Effector memory CD4-positive, alpha-beta T cell (primary cell): ENCODE measurements at places on chromosomes 6 and 20.

GRCh38 chr6:154170106-154170505 lies 131.1 kb downstream of the OPRM1 start:
- no peak for DNase-seq

- no peak for DNase-seq
Observed at GRCh38 chr6:41191569-41191968, 9.4 kb downstream of the TREML2 start.

- no peak for DNase-seq
Observed at GRCh38 chr20:59242714-59243626, 57.4 kb upstream of the EDN3 start.

- no peak for DNase-seq
Observed at GRCh38 chr20:41551011-41551705, 67.0 kb downstream of the CHD6 start.

DNA sequence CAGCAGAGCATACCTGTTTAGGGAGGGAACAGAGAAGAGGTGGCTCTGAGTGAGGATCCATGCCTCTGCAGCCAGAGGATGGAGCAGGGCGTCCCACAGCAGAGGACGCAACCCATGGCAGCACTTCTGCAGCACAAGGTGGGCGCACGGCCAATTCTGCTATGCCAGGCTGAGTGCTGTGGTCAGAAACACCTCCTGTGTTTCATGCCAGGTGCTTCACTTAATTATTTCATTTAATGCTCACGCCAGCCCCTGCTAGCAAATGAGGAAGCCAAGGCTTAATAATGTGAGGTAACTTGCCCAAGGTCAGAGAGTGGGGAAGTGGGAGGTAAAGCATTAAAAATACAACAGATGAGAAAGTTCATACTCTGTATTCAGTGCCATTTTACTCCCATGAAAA lies 68.5 kb upstream of the PTGIS start:
- DNase-seq, result no peak

GRCh38 chr6:22828179-22829062 lies 259.1 kb downstream of the HDGFL1 start:
- DNase-seq, result no peak

DNA sequence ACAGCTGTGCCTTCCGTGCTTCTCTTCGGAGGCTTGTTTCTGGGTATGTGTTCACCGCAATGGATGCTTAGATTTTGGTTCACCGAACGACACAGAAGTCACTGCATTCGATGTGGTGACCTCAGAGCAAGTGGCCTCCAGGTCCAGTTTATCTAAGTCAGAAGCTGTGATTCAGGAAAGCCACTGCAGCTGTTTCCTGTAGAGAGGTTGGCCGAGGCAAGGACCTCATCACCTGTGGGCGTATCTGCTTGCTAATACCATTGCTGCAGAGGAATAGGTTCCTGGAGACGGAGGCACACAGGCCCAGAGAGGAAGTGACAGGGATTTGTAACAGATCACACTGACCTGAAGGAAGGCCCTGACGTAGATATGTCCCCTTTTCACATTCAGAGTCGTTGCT lies 82.7 kb downstream of the FARS2 start:
- DNase-seq, result no peak

- DNase-seq, result no peak
Observed at GRCh38 chr6:79801362-79801761, 146.0 kb downstream of the ELOVL4 start.

DNA sequence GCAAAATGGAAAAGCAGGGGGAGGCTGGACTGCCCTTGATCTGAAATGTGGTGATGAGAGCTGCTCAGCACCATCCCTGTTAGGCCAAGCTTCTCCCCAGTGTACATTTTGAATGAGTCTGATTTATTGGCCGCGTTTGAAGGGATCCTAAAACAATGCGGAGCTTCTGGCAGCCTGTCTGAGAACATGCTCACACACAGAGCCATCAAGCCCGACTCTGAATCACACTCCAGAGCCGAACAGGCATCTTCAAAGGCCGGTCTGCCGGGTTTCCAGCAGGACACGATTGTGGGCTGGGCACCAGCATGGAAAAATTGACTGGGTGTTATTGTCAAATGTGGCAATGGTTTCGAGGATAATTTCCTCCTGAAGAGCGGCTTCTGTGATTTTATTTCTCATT lies 235.9 kb downstream of the TFAP2C start:
- no peak for DNase-seq

DNA sequence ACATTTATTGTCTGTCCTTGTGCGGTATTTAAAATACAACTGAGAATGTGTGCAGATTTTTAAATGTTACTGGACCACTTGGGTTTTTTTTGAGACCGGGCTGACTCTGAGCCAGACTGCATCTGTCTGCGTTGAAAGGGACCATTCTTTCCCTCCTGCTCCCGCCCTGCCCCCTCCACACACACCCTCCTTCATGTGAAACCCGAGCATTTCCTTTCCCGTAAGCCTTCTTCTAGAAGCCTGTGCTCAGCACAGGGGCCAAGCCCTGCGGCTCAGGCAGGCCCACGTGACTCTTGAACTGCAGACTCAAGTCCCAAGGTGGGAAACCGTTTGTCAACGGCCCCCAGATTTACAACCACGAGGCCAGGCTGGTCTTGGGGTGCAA lies 82.7 kb upstream of the FOXC1 start:
- DNase-seq, result peak; percentile 9

DNA sequence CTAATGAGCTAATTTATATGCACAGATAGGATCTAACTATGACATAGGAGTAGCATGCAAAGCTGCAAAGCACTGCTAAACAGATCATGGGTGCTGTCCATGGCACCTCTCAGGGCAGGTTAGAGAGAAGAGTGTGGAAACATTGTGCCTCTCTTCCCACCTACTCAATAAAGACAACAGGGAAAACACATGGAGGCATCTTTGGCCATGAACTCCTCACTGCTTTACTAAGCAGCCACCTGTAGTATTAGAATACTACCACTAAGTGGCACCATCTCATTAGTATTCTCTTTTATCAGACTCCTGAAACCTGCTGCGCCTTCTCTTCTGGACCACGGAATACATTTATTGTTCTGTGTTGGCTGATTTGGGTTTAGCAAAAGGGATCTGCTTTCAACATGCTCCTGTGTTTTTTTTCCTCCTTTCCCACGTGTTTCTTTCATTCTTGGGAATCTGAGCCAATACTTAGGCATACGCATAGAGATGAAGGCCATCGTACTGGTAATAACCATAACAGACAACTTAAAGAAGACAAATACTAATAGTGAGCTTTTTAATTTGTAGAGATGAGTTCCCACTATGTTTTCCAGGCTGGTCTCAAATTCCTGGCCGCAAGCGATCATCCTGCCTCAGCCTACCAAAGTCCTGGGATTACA lies 9.4 kb upstream of the HDDC2 start:
- DNase-seq, result no peak

DNA sequence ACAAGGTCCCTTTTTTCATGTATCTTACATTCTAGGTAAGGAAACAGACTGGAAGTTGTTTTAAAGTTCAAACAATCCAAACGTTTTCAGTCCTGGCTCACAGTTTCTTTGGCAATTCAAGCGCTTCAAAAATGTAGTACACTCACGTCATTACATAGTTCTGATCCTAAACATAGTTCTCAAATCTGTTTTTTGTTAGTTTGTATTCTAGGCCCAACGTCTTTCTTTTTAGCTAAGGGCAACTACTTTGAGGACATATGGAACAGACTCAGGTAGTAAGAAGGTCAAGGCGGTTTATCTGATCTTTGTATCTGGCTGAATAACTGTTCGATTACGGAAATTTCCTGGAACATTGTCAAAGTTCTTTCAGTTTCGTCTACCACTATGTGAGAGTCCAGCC lies 36.9 kb upstream of the PLCB4 start:
- DNase-seq, result no peak

- DNase-seq, result no peak
Observed at GRCh38 chr6:112835078-112835477, 487.9 kb downstream of the RFPL4B start.

- no peak for DNase-seq
Observed at GRCh38 chr6:159880412-159880975, 10.3 kb upstream of the MAS1 start.

GRCh38 chr6:153129873-153130514 lies 1.1 kb downstream of the RGS17 start:
- no peak for DNase-seq

- peak; percentile 70 for DNase-seq
Observed at GRCh38 chr6:13711324-13711732, 307 bp downstream of the RANBP9 start.

DNA sequence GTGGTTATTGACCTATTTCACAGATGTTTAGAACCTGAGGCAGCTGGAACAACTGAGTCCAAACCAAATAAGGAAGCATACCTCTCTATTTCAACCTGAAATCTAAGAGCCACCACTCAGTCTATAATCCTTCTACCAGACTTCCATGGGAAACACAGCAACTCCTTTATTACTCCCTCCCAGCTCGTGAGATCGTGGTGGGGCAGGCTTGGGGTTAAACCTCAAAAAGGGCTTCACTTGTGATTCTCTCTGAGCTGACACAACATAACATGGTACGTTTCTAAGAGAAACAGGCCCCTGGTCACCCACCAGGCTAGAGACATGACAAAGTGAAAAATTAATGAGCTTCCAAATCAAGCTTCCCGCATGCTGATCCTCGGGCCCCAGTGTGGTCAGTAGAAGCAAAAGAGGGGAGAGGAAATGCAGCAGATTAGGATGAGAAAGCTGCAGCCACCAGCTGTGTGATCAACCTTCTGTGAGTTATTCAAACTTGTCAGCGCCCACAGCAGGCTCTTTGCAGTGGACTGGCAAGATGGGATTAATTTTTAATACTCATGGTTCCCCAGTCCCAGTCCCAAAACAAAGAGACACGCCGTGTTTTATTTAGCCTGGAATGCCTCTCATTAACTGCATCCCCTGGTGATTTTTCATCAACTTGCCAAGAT lies 9.3 kb downstream of the PKHD1 start:
- DNase-seq, result no peak

DNA sequence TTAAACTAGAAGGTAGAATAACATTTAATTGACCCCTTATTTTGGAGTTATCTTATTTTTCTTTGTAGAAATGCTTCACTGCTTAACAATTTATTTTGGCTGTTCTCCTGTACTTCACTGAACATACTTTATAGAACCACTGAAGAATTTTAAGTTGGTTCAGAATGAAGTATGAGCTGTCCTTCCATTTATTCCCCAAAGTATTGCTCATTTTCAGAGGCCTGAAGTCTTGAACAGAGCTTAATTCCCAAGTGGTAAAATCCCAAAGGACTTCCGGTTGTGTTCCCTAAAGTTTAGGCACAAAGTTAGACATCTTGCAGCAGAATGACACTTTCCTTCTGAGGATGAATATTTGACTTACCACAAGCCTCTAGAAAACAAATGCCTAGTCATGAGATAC lies 233.3 kb downstream of the TINAG start:
- no peak for DNase-seq

DNA sequence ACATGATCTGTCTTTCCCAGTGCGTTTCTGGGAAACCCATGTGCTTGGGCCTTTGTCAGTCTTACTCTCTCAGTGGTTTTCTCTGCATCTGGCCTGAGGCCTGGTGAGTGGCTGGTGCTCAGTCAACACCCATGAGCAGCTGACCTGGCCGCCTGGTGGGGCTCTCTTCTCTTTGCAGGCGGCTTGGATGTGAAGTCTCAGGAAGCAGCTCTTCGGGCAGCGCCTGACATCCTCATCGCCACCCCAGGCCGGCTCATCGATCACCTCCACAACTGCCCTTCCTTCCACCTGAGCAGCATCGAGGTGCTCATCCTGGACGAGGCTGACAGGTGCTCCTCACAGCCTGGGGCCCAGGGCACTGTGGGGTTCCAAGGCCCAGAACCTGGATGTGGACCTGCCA lies 10.8 kb downstream of the DDX27 start:
- no peak for DNase-seq

DNA sequence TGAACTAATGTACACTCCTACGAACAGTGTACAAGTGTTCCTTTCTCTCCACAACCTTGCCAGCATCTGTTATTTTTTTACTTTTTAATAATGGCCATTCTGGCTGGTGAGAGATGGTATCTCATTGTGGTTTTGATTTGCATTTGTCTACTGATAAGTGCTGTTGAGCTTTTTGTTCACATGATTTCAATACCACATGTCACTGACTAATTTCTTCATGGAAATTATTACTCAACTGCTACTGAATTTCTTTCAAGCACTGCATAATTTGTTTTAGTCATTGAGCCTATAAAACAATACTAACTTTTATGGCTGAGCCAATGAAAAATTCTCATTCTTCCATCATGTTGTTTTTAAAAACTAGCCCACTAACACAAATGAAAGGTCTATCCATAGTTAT lies 115.4 kb downstream of the FRK start:
- no peak for DNase-seq

DNA sequence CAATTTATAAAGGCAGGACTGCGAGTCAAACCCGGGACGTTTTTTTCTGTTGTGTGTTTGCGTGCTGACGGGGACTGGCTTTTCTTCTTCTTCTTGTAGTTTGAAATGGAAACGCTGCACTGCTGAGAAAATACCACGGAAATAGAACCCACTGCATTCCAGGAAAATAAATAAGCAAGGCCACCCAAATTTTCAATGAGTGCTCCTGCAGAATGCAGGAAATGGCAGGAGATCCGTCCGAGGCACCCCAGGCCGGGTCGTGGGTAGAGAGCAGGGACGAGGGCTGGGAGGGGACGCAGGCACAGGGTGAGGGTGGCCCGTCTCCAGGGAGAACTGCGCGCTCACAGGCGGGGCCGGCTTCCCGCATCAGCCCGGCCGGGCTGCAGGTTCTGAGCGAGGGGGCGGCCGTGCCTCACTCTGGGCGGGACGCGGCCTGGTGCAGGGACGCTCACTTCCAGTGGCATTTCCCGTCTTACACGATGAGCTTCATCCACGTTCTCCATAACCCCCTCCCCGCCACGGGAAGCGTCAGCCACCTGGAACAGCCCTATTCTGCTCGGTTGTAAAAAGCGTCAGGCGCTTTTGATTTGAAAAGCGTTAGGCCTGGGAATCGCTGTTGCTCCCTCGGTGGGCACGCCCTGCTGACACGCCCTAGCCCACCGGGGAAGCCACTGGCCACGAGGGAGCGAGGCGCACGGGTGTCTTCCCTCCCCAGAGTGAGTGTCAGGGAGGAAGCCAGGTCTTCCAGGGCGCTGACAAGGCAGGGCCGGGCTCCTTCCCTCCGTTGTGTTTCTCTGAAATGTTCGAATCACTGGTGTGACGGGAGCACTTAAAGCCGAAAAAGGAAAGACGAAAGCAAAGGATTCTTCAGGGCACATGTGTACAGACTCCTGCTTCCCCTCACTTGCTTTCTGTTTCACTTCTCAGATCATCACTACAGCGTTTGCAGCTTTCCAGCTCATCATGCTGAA lies 17.9 kb upstream of the EXOC2 start:
- peak; percentile 6 for DNase-seq

DNA sequence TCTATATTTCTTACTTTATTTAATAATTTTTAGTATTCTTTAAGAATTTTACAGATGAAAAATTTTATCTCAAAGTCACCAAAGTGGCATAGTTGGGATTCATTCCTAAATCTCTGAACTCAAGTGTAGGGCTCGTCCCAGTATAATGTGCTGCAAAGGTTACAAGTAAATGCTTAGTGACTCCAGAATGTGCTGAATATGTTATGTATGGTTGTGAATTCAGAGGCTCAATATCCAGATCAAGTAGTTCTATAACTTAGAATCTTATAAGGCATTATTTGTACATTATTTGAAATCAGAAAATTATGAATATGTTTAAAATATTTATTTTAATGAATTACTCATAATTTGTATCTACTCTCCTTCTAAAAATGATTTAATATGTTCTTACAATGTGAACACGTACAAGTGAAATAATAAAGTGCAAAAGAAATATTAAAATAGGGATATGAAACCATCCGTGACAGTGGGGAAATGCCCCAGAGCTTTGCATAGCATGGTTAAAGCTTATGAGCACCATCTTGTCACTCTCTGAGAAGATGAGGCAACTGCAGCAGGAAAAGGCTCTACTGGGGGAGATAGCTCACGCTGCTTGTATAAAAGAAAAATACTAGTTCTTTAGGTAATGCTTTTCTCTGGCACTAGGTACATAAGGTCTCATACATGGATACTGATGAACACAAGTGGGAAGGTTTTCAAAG lies 259.0 kb downstream of the FOXC1 start:
- no peak for DNase-seq
